ENCODE measurements at places on chromosomes 3 and 15.

- DNase-seq, result no peak
Measured at GRCh38 chr3:44678480-44679116, 30.1 kb downstream of the ZNF35 start.

GRCh38 chr15:32723171-32723948 is 5.6 kb downstream of the GREM1 start:
- no peak for DNase-seq

DNA sequence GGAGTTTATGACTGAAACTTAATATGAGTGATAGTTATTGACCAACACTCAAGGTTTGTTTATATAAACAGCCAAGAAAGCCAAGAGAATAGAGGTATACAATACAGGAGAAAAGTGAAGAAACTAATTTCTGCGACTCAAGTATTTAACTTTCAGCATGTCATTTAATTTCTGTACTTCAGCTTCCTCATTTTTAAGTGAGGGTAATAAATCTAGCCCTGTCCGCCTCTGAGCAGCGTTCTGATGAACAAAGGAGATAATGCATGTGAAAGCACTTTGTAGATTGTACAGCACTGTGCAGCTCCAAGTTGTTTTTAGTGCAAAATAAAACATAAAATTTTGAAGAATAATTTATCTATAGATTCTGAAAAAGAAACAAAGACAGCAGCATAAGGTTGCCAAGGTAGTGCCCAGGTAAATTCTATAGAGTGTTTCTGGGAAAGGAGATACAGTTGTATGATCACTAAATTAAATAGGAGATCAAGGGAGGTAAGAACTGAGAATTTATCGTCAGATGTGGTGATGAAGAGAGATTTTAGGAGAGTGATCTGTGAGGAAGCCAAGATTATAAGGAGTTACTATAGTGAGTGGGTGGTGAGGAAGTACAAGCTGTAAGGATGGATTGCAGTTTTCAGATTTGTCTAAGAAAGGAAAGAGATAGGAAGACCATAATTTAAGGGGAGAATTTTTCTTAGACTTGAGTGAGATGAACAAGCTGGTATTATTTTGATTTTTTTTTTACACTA is 71.3 kb downstream of the RASA2 start:
- no peak for DNase-seq

- DNase-seq, result no peak
Measured at GRCh38 chr3:146465693-146466465, 3.5 kb downstream of the PLSCR2 start.

GRCh38 chr3:57959423-57960173 is 48.6 kb upstream of the FLNB start:
- DNase-seq, result no peak

- DNase-seq, result no peak
Measured at GRCh38 chr3:64163755-64164148, 61.5 kb downstream of the PRICKLE2 start.

GRCh38 chr3:94596141-94596540 is 533.3 kb downstream of the NSUN3 start:
- DNase-seq, result no peak

- no peak for DNase-seq
Measured at GRCh38 chr3:33941804-33942203, 143.4 kb downstream of the PDCD6IP start.

- DNase-seq, result no peak
Measured at GRCh38 chr3:155031186-155031585, 48.9 kb upstream of the MME start.

DNA sequence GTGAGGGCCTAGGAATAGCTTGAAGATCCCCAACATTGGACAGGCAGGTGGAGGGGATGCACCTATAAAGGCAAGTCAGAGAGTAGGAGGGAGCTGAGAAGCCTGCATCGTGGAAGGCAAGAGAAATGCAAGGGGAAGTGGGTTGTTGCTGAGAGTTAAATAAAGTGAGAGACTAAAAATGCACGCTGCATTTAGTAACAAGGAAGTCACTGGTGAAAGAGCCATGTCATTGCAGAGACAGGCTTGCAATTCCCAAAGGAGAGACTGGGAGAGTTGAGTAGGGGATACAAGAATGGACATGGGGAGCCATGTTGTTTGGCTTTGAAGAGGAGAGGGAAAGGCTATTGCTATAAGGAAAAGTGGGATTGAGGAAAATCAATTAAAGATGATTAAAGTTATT is 77.0 kb upstream of the HEG1 start:
- DNase-seq, result no peak

- DNase-seq, result no peak
Measured at GRCh38 chr3:149509526-149509925, 35.0 kb downstream of the TM4SF4 start.

DNA sequence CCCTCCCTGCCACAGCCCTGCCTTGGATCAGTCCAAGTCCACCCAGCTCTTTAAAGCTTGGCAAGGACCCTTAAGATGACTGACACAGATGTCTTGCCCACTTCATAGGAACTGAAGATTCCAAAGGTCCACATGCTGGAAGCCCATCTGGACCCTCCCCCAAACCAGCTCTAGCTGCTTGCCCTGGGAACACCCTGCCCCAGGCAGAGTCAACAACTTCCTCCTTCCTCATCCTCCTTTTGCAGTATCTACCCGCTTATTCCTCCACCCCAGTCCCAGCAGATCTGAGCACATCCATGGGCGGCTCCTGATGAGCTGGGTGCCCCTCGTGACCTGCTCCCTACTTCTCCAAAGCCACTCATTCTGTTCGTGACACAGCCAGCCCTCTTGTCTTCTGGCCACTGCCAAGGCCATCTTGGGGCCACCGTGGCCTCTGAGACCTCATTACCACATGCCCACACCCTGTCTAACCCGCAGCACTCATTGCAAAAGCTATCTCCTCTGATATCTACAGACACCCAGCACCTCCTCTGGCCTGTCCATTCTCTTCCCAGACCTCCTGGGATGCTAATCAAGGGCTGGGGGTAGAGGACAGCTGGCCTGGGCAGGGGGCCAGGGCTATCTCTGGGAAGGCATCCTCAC is 2.0 kb upstream of the PFKFB4 start:
- DNase-seq, result no peak

DNA sequence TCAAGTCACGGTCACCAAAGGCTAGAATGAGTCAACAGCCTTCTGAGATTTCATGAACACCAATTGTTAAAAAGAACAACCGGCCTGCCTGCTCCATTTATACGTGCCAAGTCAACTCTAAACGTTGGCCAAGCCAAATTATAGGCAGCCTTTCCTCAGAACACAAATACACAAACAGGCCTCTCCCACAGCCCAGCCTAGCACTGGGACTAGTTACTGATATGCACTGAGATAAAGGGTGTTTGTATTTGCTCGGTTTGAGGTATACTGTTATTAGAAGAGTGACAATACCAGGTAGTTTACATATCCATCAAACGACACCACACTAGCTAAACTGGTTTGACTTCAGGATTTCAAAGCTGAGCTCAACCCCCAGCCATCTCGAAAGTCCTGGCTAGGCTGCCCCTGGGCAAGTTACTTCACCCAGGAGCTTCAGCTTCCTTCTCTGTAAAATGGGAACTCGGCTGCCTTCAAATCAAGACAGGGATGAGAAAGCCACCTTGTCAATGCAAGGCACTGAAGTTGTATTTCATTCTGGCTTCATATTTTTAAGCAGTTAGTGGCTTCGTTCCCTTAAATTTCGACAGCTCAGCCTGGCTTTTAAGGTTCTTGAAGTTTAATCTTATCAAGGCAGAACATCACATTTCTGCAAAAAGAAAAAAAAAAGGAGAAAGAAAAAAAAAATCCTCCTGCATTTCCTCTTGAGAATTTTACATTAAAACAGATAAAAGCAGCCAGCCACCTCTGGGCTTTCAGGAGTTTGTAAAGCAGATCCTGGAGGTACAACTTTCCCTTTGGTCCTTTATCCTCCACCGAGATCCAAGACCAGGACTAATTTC is 4.0 kb downstream of the TLE3 start:
- DNase-seq, result peak; percentile 44

GRCh38 chr15:44325568-44325967 is 37.0 kb downstream of the GOLM2 start:
- DNase-seq, result no peak

DNA sequence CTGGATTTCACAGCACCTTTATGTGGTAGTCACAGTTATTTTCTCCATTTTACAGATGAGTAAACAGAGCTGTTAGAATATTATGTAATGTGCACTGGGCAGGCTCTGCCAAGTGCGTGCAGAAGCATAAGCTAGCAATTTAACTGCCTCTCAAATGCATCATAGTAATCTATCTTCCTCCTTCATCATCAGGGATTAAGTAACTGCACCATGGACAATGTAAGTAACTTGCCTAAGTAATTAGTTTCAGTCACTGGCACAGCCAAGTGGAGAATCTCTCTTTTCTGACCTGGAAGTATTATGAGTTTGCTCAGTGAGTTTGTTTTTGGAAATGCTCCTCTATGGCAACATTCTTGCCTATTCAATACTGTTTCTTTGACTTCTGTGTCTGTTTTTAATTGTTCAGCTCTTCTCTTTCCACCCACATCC is 260.5 kb downstream of the PTPRG start:
- no peak for DNase-seq

- no peak for DNase-seq
Measured at GRCh38 chr15:26091184-26091583, 228.1 kb upstream of the ATP10A start.

DNA sequence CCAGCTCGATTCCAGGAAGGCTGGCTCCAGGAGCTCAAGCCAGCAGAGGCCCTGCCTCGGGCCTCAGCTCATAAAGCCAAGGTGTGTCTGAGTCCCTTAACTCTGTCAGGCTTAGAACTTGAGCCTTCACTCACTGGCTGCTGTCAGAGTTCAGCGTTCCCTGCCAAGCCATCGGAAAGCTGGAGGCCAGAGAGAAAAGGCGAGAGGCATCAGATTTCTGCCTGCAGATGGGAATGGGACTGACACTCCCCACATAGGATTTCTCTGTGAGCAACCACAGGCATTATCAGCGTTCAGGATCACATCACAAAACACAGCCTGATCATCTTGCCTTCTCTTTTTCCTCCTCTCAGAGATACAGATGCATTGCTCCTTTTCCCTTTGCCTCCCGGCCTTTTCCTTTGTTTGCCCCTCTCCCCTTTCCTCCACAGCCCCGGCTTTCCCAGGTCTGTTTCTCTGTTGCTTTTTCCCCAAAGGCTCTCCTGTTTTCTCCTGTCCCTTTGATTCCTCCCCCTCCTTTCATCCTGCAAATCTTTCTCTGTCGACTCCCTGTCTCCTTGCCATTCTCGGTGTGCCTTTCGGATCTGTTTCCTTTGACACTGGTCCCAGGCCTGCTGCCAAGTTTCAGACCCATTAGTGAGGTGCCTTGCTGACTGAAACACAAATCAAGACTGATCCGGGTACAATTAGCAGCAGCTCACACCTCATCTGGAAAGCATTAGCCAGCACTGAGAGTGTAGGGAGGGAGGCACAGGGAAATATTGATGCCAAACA is 44.5 kb upstream of the BOC start:
- peak; percentile 56 for DNase-seq

GRCh38 chr3:22141769-22142168 is 390.8 kb upstream of the ZNF385D start:
- DNase-seq, result peak; percentile 2

DNA sequence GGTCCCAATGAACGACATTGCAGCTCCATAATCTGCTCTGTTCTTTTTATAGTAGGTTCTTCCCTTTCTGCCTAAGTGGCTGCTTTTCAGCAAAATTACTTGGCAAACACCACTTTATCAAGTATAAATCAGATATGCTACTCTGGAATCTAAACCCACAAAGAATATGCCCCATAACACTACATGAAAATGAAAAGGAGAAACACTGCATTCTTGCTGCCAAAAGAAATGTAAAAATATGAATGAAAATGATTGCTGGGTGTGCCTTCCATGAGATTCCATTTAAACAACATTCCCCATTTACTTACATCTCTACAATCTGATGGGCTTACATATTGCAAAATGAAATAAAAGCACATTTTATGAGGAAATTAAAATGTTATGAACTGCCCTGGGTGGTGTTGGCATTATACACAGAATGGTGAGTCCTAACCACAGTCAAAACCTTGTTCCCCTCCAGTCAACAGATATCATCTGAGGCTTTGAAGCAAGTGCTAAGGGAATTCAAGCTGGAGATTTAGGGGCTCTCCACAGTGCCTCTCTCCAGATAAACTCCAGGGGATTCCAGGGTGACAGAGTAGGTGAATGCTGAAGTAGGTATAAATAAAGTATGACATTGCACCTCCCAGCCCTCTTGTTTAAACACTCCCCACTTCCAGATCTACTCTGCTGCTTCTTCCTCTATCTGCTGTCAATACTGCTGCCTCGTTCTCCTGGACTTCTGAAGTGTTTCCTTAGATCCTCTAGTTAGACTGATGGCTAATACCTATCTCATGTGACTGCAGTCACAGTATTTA is 136.5 kb downstream of the RORA start:
- DNase-seq, result no peak

DNA sequence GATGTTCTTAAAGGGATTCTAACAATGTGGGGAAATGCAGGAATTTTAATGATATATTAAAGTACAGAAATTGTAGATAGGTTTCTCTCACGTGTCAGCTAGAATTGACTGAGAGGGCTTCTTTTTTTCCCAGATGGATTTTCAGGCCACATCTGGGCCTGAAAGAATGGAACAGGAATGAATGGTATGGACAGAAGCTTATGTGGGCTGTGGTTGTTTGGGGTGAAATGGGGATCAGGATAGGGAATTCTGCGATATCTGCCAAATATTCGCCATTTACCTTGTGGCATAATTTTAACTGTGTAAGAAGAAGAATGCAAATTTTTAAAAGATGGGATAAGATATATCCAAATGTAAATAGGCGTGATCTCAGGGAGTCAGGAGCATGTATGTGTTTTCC is 45.4 kb upstream of the FAM98B start:
- DNase-seq, result no peak

DNA sequence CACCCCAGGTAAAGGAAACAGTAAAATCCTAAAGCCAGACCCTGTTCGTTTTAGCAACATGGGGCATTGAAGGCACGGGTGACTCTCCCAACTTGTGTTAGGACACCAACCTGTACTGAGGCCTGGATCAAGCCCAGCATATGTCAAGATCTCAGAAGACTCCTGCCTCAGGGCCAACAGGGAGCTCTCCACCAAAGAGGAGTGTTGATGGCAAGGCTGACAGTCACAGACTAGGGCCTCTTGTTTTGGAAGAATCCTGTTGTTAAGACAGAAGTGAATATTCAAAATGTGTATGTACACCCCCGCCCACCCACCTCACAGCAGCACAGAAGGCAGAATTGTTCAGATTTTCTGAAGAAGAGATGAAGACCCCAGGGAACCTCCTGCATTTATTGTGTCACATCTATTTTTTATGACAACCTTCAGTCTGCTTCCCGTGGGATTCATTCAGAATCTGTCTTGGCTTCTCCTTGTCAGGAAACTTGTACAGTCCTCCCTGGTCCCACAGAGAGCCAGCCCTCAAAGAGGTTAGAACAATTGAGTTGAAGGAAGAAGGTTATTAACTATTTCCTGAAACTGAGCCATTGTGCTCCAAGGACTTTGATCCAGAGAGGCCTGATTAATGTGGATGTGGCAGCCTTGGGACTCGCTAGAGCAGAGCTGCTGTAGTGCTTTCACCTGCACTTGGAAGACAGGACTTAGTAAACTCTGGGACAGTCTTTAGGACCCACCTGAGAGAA is 61.7 kb upstream of the PLXNA1 start:
- DNase-seq, result no peak

GRCh38 chr3:128709506-128710210 is 16.3 kb upstream of the RAB7A start:
- no peak for DNase-seq

- DNase-seq, result no peak
Measured at GRCh38 chr3:177842743-177843734, 645.8 kb upstream of the TBL1XR1 start.
